ENCODE measurements at places on chromosomes 5 and 9.

GRCh38 chr5:139004374-139005307, 129.5 kb upstream of the LRRTM2 start:
- no peak for DNase-seq

DNA sequence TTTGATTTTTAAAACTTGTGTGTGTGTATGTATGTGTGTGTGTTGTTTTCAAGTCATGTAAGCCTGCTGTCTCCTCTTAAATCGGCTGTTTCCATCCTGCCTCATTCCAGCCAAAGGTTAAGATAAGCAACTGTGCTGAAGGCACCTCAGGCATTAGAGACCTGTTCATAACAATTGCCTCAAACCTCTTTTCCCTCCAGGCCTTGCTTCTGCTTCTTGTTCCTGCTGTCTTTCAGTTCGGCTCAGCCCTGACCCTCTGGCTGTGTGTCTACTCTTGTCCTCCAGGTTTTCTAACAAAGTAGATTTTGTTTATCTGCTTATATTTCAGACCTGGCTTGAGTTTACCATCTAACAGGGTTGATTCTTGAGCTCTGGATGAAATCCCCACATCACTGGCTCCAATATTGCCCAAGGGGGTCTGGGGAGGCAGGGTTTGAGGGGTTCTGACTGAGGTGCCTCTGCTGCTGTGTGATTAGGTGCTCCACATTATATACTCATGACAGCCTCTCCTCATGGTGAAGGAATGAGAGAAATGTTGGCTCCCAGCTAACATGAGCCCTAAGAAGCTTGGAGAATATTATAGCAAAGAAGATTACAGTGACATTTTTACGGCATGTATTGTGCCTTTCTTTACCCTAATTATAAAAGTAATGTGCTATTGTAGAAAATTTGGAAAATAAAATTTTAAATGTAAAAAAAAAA, 229.7 kb upstream of the PIK3R1 start:
- no peak for DNase-seq

GRCh38 chr5:28397502-28397941, 1359.1 kb upstream of the CDH9 start:
- no peak for DNase-seq

DNA sequence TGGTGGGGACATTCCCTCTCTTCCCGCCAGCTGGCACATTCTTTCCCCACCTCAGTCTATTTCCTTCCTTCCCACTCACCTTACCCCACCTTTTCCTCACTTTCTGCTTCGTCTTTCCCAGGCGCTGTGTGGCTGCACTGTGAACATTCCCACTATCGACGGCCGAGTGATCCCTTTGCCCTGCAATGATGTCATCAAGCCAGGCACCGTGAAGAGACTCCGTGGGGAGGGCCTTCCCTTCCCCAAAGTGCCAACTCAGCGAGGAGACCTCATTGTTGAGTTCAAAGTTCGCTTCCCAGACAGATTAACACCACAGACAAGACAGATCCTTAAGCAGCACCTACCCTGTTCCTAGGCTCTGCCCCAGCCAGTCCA, 7.3 kb downstream of the DNAJB5 start:
- no peak for DNase-seq

DNA sequence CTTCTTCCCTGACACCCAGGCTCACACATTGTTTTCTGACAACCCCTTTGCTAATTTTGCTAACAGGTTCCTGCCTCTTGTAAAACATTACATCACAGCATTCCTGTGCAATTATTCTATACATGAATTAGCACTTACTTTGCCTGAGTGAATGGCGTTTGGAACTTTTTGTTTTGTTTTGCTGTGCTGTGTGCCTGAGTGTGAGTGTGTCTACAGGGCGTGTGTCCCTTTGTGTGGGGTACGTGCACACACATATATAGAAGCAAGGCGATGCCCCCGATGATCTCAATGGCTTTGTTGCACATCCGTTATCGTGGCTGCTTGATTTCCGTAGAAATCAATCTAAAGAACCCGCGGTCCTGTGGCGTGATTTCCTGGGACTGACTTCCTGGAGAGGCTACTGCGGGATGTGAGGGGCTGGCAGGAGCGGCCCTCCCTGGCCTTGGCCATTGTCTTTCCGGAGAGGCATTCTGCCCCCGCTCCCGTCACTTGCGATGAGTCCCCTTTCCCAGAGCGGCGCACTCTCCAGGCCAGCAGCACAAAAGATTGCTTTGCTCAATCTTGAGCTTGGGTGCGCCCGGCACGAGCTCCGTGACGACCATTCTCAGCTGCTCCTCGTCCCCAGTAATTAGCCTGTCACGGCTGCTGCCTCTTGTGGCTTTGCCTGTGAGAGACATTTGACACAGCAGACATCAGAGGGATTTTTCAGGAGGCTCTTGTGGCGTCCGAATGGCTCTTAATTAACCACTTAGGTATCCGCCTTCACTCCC, 398.1 kb upstream of the IRX1 start:
- DNase-seq, result no peak

GRCh38 chr9:123336449-123336848, 19.5 kb upstream of the CRB2 start:
- DNase-seq, result no peak

GRCh38 chr5:169248996-169249395, 51.9 kb downstream of the SLIT3 start:
- DNase-seq, result no peak

- DNase-seq, result no peak
Observed at GRCh38 chr9:91836515-91836914, 113.5 kb downstream of the ROR2 start.

DNA sequence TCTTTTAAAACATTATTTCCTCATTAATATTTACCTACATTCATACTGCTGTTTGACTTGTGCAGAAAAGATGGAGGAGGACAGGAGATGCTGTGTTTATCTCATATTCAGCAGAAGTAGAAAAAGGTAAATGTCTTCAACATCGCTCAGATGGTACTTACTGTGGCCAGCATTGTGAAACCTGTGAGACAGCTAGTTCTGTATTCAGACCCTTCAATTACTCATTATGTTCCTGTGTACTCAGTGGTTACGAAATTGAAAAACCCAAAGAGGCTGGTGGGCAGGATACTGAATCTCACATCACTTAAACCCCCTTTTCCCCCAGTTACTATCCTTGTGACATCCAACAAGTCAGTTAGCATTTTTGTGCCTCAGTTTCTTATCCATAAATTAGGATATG, 216.0 kb downstream of the KDM4C start:
- peak; percentile 62 for DNase-seq

DNA sequence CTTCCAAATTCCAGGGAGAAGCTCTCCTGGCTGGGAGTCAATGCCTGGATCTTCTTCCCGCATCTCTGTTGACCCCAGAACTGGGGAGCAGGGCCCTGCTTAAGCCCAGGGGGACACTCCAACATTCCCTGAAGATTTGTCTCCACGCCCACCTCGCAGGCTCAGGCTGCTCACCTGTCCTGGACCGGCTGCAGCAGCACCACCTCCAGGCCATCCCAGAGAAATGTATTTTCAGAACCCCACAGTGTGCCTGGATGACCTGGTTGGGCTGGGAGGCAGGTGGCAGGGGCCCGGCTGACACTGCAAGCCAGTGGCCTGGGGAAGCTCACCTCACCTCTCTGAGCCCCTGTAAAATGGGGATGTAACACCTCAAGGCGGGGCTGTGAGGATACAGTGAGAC, 27.1 kb upstream of the ZBTB43 start:
- no peak for DNase-seq

DNA sequence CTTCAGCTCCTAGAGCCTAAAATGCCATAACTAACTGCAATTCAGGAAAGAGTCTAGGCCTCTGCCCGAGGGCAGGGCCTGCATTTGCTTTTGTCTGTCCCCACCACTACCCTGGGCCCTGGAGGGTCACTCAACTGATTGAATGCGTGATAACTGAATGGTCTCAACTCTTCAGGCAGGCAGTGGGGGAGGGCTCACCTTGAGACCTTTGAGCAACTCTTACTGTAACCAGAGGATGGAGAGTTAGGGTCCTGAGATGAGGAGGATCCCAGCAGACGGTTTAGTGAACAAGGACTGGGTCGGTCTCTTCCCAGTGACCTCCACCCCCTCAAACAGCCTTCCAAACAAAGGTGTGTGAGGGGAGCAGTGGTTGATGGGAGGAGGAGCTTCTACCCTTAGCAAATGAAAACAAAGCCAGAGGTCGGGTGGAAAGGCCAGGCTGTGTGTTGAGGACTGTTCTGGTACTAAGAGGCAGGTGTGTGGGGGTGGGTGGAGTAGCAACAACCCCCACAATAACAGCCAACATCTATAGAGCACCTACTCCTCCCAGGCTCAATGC, 59.4 kb downstream of the CXXC5 start:
- DNase-seq, result no peak

- no peak for DNase-seq
Observed at GRCh38 chr5:141870871-141871270, 7.3 kb downstream of the PCDH1 start.

GRCh38 chr5:95621839-95622629, 2.1 kb downstream of the GPR150 start:
- no peak for DNase-seq

DNA sequence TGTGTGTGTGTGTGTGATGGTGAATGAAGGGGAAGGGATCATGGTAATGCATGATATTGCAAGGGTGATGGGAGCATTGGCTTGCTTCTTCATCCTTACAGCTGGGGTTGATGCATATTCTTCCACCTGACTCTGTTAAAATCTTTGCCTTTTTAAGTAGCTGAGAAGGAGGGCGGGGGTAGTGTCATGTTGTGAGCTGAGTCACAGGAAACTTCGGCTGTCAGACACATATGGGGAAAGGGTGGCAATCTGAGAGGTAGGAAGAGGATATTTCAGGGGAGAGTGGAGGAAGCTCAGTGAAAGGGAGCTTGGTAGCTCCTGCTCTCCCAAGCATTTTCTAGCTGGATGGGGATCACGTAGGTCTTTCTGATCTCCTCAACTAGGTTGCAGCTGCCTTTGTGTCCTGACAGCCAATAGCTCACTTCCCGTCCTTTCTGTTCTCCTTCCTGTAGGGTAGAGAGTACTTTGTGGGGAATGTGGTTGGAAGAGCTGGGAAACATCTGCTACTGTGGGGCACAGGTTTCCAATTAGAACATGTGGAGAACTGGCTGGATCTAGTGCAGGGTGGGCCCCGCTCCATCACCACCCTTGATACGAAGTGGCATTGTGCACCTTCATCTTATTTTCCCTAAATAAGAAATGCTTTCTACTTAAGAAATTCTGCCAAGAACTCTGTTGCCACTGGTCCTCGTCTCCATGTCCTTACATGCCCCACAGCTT, 18.1 kb upstream of the CLK4 start:
- DNase-seq, result peak; percentile 53

- no peak for DNase-seq
Observed at GRCh38 chr5:78779771-78780616, 131.4 kb upstream of the LHFPL2 start.

- no peak for DNase-seq
Observed at GRCh38 chr9:85040146-85040545, 370.6 kb downstream of the NTRK2 start.

- DNase-seq, result no peak
Observed at GRCh38 chr5:134580001-134580460, 52.6 kb downstream of the SAR1B start.

Measured in inflammatory macrophage treated with lipopolysaccharide for 4 hours (primary cell).